ENCODE measurements at places on chromosomes 5 and 9.

DNA sequence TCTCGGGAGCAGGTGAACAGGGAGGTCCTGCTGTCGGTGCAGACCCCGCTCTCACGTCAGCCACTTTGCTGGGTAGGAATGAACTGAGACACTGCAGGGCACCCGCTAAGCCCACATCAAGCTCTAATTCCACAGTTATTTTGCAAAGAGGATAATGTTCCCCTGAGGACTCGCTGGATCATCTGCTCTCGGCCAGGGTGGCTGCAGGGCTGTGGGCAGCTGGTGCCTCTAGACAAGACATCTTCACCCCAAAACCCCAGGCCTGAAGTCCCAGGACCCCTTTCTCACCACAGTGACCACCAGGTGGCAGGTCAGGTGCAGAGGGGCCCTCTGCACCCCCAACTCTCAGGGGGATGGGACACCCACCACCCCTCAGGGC lies 135.1 kb upstream of the PPP1R26 start:
- DNase-seq: no peak

DNA sequence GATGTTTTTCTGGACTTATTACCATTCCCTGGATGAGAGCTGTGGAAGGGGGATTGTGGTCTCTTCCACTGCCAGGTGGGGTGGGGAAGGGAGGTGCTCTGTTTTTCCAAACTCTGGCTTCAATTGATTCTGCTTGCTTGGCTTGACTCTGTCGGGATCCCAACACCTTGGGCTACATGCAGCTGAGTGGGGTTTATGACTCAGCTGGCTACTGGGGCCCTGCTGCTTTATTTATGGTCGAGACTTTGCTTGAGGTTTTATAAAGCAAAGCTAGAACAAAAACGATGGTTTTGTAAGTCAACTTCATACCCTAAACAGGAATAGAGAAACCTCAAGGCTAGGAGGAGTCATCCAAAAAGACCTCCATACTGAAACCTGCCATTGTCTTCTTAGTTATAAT lies 76.3 kb downstream of the AOPEP start:
- no peak for DNase-seq

DNA sequence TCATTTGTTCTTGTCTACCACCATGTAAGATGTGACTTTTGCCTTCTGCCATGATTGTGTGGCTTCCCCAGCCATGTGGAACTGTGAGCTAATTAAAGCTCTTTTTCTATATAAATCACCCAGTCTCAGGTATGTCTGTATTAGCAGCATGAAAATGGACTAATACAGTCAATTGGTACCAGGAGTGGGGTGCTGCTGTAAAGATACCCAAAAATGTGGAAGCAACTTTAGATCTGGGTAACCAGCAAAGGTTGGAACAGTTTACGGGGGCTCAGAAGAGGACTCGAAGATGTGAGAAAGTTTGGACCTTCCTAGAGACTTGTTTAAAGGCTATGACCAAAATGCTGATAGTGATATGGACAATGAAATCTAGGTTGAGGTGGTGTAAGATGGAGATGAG lies 488.9 kb downstream of the ISL1 start:
- DNase-seq: no peak

DNA sequence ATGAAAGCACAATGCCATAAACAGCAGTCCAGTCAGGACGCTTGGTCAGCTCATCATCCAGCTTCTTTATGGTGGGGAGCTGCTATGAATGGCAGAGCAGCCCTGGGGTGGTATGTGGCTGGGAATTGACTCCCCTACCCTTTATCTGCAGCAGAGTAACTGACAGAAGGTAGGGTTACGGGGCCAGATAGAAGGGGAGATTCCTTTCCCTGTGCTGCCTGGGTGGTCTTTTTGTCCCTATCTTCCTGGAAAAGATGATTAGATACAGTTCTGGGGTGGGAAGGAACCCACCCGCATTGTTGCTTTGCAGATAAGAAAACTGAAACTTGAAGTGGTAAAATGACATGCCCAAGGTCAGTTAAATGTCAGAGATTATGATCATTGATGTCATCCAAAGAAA lies 405.5 kb downstream of the ARHGEF28 start:
- no peak for DNase-seq

GRCh38 chr9:98642661-98643312 lies 65.9 kb downstream of the GABBR2 start:
- no peak for DNase-seq

- DNase-seq: no peak
Measured at GRCh38 chr9:129164246-129164930, 13.7 kb downstream of the IER5L start.

GRCh38 chr9:130663258-130663976 lies 977 bp upstream of the PRDM12 start:
- no peak for DNase-seq

Measured in HTR-8/SVneo (cell line).